ENCODE measurements at places on chromosomes 2 and 18. TPM values are rescaled to one million over a fixed set of nuclear protein-coding genes. Genes with fewer than 3 reads are reported as not detected.

The FMNL2 gene
- total RNA-seq = 0.75 TPM

The SLC30A3 gene
- total RNA-seq = 0.26 TPM

The OSBPL1A gene
- 6.4 TPM for total RNA-seq

The ZNF521 gene
- 0.30 TPM for total RNA-seq

The LAMA3 gene
- 0.20 TPM for total RNA-seq

The PSMD14 gene
- 24.7 TPM for total RNA-seq

The HYCC2 gene
- total RNA-seq = 44.6 TPM

The CROCC2 gene
- not detected for total RNA-seq

The PLCL1 gene
- total RNA-seq = 24.7 TPM

The LAMA1 gene
- not detected for total RNA-seq

The ANAPC1 gene
- total RNA-seq = 51.3 TPM

- no peaks in the 10 kb centered on the region for H3K36me3 ChIP-seq
- no peak overlapping the region for H3K27ac ChIP-seq
- H3K4me3 ChIP-seq = no peak overlapping the region
- H3K27me3 ChIP-seq = peaks cover 27% of the 10 kb centered on the region
- peaks cover 24% of the 10 kb centered on the region for H3K4me1 ChIP-seq
- peak; percentile 87 for DNase-seq
These were observed 2.9 kb upstream of the MAL start for GRCh38 chr2:95022309-95023221.

DNA sequence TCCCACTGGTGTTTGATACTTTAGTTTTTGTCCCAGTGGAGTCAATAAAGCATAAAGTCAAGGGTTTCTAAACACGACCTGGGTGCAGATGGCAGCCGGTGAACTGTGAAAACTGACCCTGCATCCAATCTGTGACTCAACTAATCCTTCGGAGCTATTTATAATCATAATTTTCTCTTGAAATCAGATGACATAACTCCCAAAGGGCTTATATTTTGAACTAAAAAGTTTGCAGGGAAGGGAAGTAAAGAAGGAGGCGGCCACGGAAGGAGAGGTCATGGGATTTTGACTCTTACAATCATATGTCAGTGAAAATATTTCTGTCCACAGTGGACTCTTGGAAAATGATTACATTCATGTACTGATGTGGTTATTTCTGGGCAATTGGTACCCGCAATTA, 178.5 kb downstream of the PDE1A start:
- no peak overlapping the region for H3K27ac ChIP-seq
- no peaks in the 10 kb centered on the region for H3K4me1 ChIP-seq

GRCh38 chr2:29575370-29575890, 346.0 kb downstream of the ALK start:
- no peak for DNase-seq
- H3K27ac ChIP-seq = no peak overlapping the region
- H3K4me1 ChIP-seq = no peaks in the 10 kb centered on the region

DNA sequence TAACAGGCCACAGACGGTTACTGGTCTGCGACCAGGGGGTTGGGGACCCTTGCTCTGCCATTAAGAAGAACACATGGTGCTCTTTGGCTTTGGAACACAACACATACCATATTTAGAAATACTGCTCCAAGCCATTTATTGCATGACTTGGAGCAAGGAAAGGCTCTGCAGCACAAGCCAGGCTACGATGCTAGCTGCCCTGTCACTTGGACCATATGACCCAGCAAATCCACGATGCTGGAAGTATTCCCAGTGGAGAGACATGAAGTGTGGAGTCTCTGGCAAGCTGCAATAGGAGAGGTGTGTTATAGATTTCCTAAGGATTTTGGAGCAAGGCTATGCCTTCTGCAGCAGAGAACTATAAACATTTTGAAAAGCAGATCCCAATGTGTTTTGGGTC, 171.2 kb downstream of the HAUS1 start:
- DNase-seq = no peak
- no peak overlapping the region for H3K4me3 ChIP-seq
- peaks cover 4% of the 10 kb centered on the region for H3K36me3 ChIP-seq

- H3K36me3 ChIP-seq = peaks cover 15% of the 10 kb centered on the region
- no peak for DNase-seq
- H3K27me3 ChIP-seq = no peaks in the 10 kb centered on the region
- H3K4me1 ChIP-seq = no peaks in the 10 kb centered on the region
These were observed 31.0 kb upstream of the EPB41L5 start for GRCh38 chr2:119981896-119982295.

DNA sequence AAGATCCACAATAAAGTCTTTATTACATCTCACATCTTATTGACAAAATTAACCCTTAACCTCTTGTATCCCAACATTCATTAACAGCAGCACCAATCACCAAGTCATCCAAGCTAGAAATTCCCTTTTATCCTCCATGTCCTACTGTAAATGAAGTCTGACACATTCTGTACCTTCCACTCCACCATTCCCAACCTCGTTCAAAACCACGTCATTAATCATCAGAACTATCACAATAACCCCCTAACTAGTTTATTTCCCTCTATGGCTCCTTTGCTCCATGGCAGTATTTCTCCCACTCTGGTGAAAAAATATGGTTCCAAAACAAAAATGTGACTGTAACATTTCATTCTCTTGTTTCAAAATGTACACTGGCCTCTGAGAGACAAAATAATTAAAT, 1626.2 kb downstream of the LRP1B start:
- H3K4me3 ChIP-seq = no peak overlapping the region
- no peaks in the 10 kb centered on the region for H3K4me1 ChIP-seq
- no peak for DNase-seq
- H3K27me3 ChIP-seq = no peaks in the 10 kb centered on the region
- no peak overlapping the region for H3K27ac ChIP-seq

GRCh38 chr18:45109271-45109670, 428.6 kb downstream of the SETBP1 start:
- no peaks in the 10 kb centered on the region for H3K27me3 ChIP-seq
- H3K36me3 ChIP-seq = no peaks in the 10 kb centered on the region
- no peaks in the 10 kb centered on the region for H3K4me1 ChIP-seq
- no peak for DNase-seq

GRCh38 chr2:233556881-233557736, 9.5 kb downstream of the USP40 start:
- no peak for DNase-seq
- no peak overlapping the region for H3K27ac ChIP-seq
- peaks cover 10% of the 10 kb centered on the region for H3K4me1 ChIP-seq
- no peak overlapping the region for H3K4me3 ChIP-seq
- no peaks in the 10 kb centered on the region for H3K27me3 ChIP-seq

DNA sequence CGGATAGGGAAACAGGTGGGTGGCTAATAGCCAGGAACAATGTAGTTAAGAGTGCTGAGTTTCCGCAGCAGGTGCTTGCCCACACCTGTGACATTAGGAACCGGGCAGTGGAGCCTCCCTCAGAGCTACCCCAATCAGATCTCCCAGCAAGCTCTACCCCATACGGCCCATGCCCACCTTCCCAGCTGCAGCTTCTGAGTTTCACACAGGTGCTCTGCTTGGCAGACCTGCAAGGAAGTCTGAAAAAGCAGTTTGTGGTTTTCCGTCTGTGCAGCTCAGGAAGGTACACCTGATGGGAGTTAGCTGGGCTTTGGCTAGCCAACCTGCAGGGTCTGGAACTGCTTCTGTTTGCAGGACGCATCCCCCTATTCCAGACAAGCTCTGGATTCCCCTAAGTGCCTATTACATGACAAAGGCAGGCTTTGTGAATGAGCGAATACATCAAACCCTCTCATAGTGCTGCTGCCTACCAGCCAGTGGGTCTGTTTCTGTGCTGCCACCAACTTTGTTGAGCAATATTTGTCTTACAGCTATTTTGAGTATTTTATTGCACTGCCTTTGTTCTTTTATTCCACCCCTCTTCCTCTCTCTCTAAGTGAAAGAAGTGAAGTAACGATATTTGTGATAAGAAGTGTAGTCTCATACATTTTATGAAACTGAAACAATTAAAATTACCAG, 24.7 kb upstream of the CEP68 start:
- peaks cover 19% of the 10 kb centered on the region for H3K4me1 ChIP-seq
- no peaks in the 10 kb centered on the region for H3K27me3 ChIP-seq
- H3K36me3 ChIP-seq = no peaks in the 10 kb centered on the region
- no peak for DNase-seq
- no peak overlapping the region for H3K4me3 ChIP-seq

DNA sequence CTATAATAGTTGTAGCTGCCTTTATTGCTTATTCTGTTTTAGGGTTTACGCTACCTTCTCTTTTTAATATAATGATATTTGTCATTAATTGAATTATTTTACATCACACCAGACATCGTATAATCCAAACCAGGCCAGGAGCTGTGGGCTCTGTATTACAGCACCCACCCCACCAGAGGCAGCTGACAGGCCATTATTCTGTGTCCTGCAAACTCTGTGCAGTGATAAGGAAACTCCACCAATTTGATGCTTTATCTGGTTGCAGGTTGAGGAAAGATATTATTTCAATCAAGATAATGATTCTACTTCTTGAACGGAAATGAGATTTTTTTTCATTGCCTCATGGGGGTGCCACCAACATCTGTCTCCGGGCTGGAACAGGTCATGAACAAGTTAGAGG, 227.3 kb downstream of the ZBTB7C start:
- no peak for DNase-seq
- no peak overlapping the region for H3K27ac ChIP-seq
- H3K4me1 ChIP-seq = no peaks in the 10 kb centered on the region
- peaks cover 2% of the 10 kb centered on the region for H3K27me3 ChIP-seq
- no peak overlapping the region for H3K4me3 ChIP-seq

- no peaks in the 10 kb centered on the region for H3K36me3 ChIP-seq
- H3K27ac ChIP-seq = no peak overlapping the region
- no peak overlapping the region for H3K4me3 ChIP-seq
- no peak for DNase-seq
These were observed 941 bp downstream of the SKOR2 start for GRCh38 chr18:47250391-47251046.

GRCh38 chr18:12278741-12279682, 24.9 kb downstream of the CIDEA start:
- no peak overlapping the region for H3K4me3 ChIP-seq
- no peaks in the 10 kb centered on the region for H3K4me1 ChIP-seq
- no peaks in the 10 kb centered on the region for H3K36me3 ChIP-seq
- H3K27ac ChIP-seq = no peak overlapping the region

DNA sequence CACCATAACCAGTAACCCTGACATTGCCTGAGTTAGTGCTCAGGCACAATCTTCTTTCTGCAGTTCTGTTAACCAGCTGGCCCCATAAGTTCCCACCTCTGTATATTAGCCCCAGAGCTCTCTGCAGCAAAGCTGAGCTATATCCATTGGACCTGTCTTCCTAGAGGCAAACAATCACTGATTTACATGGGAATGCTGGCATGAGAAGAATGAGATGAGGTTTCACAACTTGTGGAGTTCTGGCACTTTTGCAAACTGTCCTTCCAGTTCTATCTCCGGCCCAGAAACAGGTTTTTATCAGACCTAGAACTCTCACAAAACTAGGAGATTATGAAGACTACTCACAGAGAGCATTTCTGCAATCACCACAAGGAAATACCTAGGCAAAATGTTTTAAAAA, 7.9 kb upstream of the CCBE1 start:
- no peak overlapping the region for H3K4me3 ChIP-seq
- H3K27ac ChIP-seq = no peak overlapping the region
- H3K4me1 ChIP-seq = no peaks in the 10 kb centered on the region
- peaks cover 10% of the 10 kb centered on the region for H3K27me3 ChIP-seq
- DNase-seq = no peak

GRCh38 chr2:37570773-37571586, 100.5 kb downstream of the CDC42EP3 start:
- no peak overlapping the region for H3K27ac ChIP-seq
- no peaks in the 10 kb centered on the region for H3K4me1 ChIP-seq
- no peaks in the 10 kb centered on the region for H3K27me3 ChIP-seq
- no peak for DNase-seq
- no peak overlapping the region for H3K4me3 ChIP-seq
- no peaks in the 10 kb centered on the region for H3K36me3 ChIP-seq
